ENCODE measurements at places on chromosomes 2 and 18.

GRCh38 chr2:225052703-225053102, 10.4 kb upstream of the DOCK10 start:
- no peak for DNase-seq

DNA sequence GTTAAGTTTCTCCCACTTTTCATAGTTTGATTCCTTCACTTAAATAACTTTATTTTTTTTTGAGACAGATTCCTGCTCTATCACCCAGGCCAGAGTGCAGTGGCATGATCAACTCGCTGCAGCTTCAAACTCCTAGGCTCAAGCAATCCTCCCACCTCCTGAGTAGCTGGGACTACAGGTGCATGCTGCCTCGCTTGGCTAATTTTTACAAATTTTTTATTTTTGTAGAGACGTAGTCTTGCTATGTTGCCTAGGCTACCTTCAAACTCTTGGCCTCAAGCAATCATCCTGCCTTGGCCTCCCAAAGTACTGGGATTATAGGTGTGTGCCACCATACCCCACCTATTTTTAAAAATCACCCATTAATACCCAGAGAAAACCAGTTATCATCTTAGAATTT, 14.2 kb upstream of the WIPF1 start:
- DNase-seq, result no peak

DNA sequence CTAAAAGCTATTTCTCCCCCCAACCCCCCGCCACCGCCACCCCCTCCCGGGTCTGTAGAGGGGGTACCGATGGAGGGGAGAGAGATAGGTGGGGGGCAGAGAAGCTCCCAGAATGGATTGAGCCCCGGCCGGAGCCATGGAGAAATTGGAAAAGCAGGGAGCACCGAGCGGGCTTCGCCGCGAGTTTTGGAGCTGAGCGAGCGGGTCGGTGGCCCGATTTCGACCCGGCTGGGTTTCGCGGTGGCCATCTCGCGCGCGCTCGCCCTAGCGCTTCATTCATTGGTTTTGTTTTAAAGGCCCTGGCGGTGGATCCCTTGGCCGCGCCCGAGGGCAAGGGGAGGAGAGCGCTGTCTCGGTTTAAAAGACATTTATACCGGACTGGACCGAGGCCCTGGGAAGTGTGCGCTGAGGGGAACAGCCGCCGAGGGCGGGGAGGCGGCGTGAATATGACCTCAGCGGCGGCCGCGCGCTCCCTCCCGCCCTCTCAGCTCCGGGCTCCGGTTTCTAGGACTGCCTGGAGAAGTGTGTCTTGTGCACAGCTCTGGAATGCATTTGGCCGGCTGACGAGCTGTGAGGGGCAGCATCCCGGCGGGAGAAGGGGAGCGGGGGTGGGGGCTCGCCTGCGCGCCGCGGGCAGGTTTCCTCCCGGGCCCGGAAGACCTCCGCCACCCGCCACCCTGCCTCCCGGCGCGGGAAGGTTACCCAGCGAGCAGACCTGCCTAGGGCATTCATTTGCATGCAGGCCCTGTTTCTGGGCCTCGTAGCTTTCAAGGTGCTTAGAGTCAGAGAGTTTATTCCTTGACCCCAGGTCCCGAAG, 1.7 kb upstream of the SMAD7 start:
- DNase-seq, result peak; percentile 31

DNA sequence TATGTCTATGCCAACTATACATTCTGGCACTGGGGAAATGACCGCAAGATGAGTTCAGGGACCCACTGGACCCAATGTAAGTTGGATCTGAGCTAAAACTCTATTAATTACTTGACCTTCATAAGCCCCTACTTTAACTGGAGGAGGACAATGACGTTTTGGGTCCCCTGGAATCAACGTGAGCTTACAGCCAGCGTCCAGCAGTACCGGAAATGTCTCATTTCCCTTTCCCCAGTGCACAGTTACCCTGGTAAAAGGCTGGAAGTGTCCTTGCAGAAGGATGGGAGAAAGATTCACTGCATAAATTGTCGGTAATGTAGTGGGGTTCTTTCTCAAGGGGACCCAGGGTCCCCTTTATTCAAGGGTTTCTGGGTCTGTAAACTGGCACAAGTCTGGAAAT, 1297.6 kb upstream of the ACVR2A start:
- DNase-seq, result no peak

DNA sequence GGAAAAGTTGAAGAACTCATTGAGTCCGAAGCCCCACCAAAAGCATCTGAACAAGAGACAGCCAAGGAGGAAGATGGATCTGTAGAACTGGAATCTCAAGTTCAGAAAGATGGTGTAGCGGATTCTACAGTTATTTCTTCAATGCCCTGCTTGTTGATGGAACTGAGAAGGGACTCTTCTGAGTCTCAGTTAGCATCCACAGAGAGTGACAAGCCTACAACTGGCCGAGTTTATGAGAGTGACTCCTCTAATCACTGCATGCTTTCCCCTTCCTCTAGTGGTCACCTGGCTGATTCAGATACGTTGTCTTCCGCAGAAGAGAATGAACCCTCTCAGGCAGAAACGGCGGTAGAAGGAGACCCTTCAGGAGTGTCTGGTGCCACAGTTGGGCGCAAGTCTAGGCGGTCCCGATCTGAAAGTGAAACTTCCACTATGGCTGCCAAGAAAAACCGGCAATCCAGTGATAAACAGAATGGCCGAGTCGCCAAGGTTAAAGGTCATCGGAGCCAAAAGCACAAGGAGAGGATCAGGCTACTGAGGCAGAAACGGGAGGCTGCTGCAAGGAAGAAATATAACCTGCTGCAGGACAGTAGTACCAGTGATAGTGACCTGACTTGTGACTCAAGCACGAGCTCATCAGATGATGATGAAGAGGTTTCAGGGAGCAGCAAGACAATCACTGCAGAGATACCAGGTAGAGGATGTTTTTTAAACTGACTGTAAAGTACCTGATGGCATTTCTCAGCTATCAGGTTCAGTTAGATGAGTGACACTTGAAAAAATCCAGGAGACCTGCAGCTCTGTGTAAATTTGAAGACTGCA, 111.9 kb downstream of the HAUS1 start:
- DNase-seq, result no peak

- no peak for DNase-seq
Observed at GRCh38 chr2:54945391-54946219, 104.6 kb downstream of the RTN4 start.

GRCh38 chr18:13450289-13451212, 232.0 kb downstream of the LDLRAD4 start:
- no peak for DNase-seq

DNA sequence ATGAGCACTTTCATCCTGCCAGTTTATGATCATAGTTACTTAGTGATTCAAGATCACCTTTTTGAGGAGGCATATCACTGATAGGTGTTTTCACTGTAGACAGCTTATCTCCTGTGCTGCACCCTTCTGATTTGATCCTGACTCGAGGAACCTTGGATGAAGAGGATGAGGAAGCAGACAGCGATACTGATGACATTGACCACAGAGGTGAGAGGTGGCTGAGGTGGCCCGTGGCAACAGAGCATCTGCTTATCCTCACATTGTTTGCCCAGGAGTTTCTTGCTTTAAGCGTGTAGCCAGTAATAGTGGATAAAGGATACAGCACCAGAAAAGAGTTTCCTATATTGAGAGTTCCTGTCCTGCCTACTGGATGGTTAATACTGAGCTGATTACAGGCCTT, 15.7 kb downstream of the SUPT7L start:
- DNase-seq, result no peak

- DNase-seq, result no peak
Observed at GRCh38 chr2:163736433-163737189, 803 bp upstream of the FIGN start.

- DNase-seq, result no peak
Observed at GRCh38 chr2:157182834-157183396, 74.6 kb upstream of the GALNT5 start.

DNA sequence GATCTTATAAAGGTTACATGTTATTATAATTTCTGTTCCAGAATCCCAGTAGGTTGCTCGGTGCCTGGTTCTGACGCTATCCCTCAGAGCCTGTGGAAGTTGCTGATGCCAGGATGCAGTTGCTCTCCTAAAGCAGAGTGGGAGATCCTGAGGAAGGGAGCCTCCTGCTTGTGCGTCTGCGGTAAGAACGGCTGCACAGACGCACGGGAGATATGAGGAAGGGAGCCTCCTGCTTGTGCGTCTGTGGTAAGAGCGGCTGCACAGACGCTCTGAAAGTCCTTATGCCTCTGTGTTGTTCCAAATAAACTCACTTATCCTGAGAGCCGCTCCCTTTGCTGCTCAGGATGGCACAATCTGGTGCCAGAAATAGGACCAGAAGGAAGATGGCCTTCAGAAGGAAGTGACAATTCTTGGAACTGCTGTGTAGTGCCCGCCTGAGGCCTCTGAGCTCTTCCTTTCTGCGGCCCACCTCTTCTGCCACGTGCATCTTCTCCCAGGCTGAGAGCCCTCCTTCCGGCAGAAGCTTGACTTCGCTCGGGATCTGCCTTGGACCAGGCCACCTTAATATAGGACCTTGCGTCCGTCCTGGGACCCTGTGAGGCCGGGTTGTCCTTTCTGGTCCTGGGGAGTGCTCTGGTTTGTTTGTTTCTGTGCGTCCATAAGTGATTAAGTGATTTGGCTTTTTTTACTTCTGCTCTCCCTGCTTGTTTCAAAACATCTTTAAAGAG, 89.5 kb downstream of the RTP5 start:
- DNase-seq, result no peak

- no peak for DNase-seq
Observed at GRCh38 chr2:7539760-7540159, 622.5 kb downstream of the RNF144A start.

GRCh38 chr18:49055754-49056172, 105.0 kb upstream of the SMAD7 start:
- DNase-seq, result no peak

DNA sequence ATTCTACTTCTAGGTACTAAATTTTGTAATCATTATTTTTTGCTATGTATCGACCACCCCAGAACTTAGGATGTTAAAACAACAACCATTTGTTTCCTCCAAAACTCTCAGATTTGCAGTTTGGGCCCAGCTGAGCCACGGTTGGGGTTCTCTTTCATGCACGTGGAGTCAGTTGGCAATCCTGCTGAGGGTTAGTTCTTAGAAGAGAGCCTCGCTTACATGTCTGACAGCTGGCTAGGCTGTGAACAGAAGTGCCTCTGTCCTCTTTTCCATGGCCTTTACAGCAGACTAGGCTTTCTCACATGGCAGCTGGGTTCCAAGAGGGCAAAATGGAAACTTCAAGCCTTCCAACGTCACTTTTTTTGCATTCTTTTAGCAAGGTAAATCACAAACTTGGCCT, 9.3 kb upstream of the RGPD4 start:
- no peak for DNase-seq

- DNase-seq, result no peak
Observed at GRCh38 chr2:64189167-64189566, 44.9 kb upstream of the PELI1 start.

DNA sequence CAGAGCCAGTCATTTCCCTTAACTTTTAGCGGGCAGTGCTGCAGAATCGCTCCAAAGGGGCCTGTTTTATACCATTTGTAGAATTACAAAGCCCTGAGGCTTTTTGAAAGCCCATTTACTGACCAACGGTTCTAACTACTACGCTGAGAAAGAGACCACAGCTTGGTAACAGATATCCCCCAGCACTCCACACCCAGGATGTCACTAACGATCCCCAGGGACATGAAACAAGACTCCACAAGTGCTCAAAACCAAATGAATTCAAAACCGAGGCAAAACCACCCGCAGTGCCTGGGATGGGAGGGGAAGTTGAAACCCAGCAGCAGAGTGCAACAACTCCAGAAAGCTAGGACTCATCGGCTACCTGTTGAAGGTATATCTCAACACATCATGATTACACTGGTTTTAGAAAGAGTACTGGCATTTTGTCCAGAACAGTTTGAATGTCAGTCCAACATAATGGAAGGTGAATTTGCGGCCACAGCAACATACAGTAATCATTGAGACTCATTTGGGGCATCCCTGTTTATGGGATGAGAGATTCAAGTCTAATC, 33.6 kb upstream of the LRP2 start:
- no peak for DNase-seq

- DNase-seq, result no peak
Observed at GRCh38 chr2:218011653-218012040, 8.9 kb upstream of the TNS1 start.

GRCh38 chr2:216362730-216363129, 9.6 kb downstream of the MARCHF4 start:
- no peak for DNase-seq

DNA sequence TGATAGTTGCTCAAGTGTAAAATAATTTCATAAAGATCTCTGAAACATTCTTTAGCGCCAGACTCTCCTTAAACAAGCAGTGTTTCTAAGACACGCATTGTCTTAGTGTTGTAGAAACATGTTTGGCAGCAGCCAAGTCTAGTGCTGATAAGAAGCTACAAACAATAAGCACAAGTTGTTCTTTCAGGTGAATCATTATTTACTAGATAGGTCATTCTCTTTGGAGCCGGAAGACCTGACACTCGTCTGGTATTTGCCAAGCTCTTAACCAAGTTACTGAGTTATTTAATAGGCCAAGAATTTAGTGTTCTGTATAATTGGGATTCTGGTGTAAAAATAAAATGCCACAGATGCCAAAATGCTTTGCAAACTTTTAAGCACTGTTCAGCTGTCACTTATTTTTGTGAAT, 852.1 kb downstream of the CPS1 start:
- no peak for DNase-seq

DNA sequence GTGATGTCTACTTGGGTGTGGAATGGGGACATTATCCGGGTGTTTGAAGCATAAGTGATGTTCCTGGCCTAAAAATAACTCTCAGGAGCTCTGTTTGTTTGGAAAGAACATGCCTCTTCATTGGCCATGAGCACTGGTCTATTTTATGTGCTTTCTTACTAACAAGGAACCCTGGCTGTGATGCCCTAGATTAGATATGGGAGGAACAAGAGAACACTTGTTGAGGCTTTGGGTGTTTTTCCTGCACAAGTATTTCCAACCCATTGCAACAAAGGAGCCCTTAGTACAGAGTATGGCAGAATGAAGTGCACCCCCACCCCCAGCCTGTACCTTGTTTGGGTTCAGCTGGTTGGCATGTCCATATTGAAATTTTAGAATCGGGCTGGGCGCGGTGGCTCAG, 95.9 kb downstream of the SLC4A3 start:
- DNase-seq, result no peak

DNA sequence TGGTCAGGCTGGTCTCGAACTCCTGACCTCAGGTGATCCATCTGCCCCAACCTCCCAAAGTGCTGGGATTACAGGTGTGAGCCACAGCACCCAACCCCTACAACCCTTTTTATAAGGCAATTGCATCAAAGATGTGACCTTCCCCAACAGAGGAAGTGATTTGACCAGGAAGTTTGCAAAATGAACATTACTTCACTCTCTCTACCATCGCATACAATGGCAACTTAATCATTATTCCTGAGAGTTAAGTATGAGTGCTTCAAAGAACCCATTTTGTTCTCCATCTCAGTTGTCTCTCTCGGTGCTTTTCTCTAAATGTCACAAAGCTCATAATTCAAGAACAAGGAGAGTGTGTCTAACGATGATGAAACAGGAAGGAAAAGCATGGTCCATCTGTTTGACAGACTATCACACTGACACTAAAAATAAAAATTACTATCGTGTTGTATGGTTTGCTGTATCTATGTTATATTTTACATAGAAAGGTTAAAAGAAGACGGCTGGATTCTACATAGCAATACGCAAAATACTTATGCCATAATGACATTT, 18.1 kb upstream of the CREG2 start:
- no peak for DNase-seq

- no peak for DNase-seq
Observed at GRCh38 chr2:146451972-146452371, 1392.9 kb upstream of the ACVR2A start.

- DNase-seq, result no peak
Observed at GRCh38 chr2:122960759-122961641, 1064.1 kb upstream of the CNTNAP5 start.

- no peak for DNase-seq
Observed at GRCh38 chr2:150608341-150608740, 120.9 kb upstream of the RND3 start.
